ENCODE measurements at places on chromosomes 3 and 15.

GRCh38 chr3:147354623-147355022, 51.7 kb downstream of the ZIC4 start:
- DNase-seq = no peak

DNA sequence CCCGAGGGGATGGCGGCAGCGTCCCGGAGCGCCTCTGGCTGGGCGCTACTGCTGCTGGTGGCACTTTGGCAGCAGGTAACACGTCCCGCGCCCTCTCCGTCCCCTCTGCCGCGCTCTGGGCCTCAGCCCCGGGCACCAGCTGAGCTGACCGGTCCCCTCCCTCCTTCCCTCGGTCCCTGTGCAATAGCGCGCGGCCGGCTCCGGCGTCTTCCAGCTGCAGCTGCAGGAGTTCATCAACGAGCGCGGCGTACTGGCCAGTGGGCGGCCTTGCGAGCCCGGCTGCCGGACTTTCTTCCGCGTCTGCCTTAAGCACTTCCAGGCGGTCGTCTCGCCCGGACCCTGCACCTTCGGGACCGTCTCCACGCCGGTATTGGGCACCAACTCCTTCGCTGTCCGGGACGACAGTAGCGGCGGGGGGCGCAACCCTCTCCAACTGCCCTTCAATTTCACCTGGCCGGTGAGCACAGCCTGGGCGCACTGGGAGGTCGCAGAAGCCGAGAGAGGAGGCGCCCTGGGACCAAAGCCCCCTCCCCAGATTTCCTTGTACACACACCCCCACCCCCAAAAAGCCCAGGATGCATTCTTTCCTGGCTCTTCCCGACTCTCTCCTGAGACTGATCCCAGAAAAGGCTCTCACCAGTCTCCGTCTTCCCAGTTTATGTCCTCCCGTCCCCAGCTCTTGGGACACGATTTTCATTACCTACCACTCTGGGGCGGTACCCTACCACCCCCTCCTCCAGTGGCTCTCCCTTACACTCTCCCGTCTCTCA, 705 bp downstream of the DLL4 start:
- DNase-seq = no peak

GRCh38 chr3:61300006-61300380, 48.7 kb upstream of the FHIT start:
- no peak for DNase-seq

- no peak for DNase-seq
These were observed 135.0 kb upstream of the CTDSPL start for GRCh38 chr3:37726525-37727290.

DNA sequence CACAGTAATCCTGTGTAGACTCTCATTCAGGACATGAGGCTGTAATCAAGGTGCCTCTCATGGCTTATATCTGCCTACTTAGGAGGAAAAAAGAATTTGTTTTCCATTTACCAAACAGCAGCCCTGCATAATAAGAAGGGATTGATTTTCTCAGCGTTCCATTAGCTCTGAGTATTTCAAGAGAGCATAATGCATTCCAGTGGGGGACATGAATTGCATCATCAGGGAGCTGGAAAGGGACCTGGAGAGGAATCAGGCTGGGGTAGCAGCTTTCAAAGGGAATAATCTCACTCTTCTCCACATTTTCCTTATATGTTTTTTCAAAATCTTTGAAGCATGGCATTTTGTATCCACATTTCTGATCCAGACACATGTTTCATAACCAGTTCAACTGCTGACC, 150.6 kb upstream of the ANKRD28 start:
- DNase-seq = no peak

- DNase-seq = no peak
These were observed 514.5 kb upstream of the DPPA4 start for GRCh38 chr3:109851854-109852253.

DNA sequence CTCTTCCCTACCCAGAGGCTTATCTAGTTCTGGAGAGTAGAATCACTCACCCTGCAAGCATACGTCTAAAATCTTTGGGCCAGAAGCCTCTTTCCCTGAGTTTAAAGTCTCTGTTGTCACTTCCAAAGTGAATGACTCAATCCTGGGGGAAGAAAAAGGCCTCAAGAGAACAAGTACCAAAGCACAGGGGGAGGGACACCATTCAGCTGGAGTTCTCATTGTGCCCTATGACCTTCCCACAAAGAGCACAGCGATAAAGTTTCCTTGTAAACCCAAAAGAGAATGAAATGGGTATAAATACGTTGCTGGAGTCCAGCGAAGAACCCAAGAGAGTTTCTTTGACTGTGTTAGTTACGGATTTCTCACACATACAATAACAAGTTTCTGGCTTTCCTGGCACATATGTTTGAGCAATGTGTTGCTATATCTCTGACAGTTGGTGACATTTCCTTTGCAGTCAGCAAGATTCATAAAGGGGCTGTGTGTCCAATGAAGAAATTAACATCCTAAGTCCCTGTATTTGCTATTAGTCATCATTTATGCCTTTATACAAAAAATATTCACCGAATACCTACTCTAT, 107.3 kb upstream of the PTPRG start:
- no peak for DNase-seq

- no peak for DNase-seq
These were observed 13.4 kb upstream of the LEKR1 start for GRCh38 chr3:156812521-156813335.

DNA sequence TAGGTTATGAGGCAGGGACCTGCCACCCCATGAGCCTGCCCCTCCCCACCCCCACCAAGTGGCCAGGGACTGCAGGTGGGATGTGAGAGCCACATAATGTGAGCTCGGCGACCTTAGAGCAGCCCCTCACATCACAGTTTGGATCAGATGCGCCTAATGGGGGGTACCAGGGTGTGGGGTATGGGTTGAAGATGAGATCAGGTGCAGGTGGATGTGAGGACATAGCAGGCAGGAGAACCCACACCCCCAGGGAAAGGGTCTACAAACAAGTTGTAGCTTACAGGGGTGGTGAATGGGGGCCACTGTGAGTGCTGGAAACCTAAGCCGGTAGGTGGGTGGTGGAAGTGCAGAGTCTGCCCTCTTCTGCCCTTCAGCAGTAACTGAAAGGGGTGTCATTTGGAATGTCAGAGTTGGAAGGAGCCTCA, 94.0 kb downstream of the CORO2B start:
- DNase-seq = no peak

DNA sequence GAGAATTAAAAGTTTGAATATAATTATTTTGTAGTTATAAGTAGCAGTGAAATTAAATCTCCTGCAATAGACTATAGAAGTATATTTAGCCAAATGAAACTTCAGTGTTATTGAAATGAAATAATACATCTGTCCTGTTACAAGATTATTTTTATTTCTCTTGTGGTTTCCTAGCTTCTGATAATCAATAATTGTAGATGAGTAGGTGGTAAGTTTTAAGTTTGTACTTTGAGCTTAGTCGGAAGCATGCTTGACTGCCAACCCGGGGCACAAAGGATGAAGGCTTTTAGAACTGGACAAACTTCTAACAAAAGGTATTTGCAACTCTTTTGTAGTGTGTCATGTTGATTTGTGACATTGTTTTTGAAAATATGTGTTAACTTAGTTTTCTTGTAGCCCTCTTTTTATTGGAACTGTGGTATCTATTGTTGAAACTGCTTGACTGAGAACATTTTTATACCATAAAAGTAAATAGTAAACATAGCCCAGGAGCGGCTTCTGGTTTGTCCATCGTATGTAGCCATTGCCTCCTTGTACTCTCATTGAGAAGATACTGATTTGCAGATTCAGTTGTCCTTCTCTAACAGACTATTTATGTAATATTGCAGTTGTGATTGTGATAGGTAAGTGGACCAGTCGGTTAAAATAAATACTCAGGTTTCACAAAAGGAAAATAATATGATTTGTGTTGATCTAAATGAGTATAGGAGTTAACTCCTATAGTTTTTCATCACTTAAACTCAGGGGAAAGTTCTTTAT, 2.9 kb downstream of the CTNNB1 start:
- DNase-seq = no peak

GRCh38 chr3:114111060-114111770, 54.7 kb downstream of the QTRT2 start:
- no peak for DNase-seq

DNA sequence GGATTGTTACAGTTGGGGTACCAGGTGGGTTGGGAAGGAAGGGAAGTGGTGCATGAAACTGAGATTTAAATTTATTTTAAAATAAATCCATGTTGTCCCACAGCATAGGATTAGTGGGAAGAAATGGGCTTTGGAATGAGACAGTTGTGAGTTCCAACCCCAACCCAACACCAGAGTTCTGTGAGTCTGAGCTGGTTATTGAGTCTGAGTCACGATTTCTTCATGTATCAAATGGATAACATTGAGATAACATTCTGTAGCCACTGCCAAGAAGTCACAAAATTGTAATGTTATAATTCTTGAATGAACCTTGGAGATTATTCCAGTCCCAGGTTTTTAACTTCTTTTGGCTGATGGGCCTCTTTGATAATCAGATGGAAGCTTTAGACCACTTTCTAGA, 13.7 kb downstream of the IFT122 start:
- DNase-seq = no peak

DNA sequence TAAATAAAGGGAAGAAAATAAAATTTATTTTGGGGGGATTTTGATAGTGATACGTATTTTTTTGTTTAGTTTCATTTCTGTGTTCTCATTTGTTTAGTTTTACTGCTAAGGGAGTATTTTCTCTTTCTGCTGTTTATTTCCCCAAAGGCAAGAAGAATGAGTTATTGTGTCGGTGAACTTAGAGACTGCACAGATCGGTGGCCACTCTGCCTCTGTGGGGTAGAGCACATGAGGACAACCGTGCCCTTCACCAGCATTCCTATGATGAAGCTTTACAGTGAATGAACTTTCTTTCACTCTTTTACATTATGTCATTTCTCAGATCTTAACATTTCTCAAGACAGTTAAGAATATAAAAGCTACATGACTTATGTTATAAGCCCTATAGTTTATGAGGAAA, 214.4 kb downstream of the OCA2 start:
- no peak for DNase-seq

Measured in stimulated activated CD8-positive, alpha-beta memory T cell treated with anti-CD3 and anti-CD28 coated beads, Interleukin-4, amount 100 ng/mL, for 48 hours (primary cell).